ENCODE measurements at places on chromosomes 6 and 20. TPM values are rescaled to one million over a fixed set of nuclear protein-coding genes. Genes with fewer than 3 reads are reported as not detected.

Gene ULBP2
- 0.98 TPM for total RNA-seq

Gene TFAP2C
- 0.16 TPM for total RNA-seq

Gene HLA-DRA
- 96.1 TPM for total RNA-seq

Gene RREB1
- 49.4 TPM for total RNA-seq

Gene TSPO2
- total RNA-seq = not detected

Gene C6orf58
- total RNA-seq = not detected

Gene SAMD3
- not detected for total RNA-seq

- no peak for DNase-seq
Measured at GRCh38 chr6:134632024-134632423, 314.1 kb upstream of the SGK1 start.

DNA sequence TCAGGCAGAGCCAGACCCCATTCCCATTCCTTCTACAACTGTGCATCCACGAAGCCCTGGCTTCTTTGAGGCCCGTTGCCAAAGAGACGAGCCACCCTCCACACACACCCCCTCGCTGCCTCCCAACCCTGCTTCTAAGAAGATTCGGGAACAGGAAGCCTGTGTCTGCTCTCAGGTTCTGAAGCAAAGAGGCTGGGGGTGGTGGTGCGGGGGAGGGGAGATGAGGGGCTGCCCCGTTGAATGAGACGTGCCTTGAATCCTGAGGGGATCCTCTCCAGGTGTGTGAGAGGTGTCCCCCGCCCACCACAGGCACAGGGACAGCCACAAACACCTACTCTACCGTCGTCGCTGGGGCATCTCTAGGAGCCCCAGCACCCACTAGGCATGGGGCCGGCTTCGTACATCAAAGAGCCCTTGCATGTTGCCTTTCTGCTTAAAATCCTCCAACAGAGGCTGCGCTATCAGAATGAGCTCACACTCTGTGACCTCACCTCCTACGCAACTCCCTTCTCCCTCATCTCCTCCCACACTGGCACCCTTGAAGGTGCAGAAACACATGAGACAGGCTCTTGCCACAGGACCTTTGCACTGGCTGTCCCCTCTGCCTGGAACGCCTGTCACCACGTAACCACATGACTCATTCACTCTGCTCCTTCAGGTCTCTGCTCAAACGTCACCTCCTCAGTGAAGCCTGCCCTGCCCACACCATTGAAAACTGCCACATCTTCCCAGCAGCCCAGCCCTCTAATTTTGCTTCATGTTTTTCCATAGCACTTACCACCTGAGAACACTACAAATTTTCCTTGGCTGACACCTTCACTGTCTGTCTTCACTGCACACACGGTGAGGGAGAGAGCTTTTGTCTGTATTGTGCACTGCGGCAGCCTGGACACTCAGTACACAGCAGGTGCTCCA is 58.5 kb downstream of the PREX1 start:
- no peak for DNase-seq

GRCh38 chr6:35486005-35486925 is 10.6 kb downstream of the TEAD3 start:
- no peak for DNase-seq

- DNase-seq = no peak
Measured at GRCh38 chr20:57622201-57622570, 2.0 kb upstream of the ZBP1 start.

- DNase-seq = no peak
Measured at GRCh38 chr6:157456524-157456829, 75.5 kb downstream of the ZDHHC14 start.

DNA sequence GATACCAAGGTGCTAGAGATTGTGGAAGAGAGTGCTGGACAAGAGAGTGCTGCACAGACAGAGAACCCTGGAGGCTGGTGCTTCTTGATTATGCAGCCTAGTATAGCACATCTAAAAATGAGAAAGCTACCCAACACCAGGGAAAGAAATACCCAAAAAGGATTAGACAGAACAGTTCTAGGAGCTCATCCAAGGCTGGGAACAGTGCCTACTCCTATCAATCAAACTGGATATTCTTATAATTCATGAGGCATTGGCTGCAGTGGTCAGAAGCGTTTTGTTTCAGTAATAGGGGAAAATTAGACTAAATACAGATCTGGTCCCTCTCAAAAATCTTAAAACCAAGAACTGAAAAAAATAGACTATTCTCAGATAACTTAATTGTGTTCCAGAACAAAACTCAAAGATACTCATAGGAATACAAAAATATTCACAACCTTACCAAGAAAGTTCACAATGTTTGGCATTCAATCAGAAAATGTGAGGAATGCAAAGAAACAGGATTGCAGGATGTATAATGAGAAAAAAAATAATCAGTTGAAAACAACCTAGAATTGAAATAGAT is 222.9 kb downstream of the EPHA7 start:
- DNase-seq = no peak

DNA sequence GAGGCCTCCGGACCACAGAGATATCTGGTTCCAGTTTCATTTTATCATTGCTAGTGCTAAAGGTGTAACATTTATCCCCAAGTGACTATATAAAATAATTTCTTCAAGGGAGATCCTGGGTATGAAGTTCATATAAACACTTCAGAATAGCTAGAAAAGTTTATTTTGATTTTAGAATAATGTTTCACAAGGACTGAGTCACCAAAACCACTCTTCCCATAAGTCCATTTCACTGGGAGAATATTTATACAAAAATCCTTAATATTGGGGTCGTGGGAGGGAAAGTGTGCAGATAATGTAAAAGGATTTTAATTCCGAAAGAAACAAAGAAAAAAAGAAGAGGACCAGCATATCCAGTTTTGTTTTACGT is 128.1 kb downstream of the ISM1 start:
- DNase-seq = no peak

DNA sequence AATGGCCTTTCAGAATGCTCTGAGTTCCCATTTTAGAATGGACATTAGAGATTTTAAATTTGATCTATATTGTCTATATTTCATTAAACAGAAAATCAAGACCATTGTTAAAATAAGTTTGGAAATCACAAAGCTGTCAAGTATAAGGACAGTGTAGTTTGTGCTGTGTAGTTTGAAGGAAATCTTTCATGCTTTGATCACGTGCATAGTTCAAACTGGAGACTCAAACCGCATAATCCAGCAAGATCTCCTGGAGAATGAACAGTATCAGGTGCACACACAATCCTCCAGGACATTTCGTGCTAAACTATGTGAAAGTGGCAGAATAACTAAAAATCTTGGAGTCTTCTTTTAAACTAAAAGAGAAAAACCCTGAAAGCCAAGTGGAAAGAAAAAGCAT is 60.8 kb upstream of the TBXT start:
- no peak for DNase-seq

DNA sequence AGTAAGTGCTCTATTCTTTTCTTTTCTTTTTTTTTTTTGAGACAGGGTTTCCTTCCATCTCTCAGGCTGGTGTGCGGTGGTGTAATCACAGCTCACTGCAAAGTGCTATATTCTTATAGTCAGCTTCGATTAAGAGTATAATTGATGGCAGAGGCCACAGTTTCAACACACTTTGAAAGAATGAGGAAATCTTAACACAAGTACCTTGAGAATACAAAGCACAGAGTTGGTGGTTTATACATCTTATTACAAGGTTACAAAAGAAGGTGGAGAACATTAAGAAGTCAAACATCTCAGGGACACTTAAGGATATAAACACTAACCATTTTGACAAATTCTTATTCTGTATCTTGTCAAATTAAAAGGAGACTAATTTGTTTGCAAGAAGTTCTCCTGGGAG is 180.5 kb downstream of the SOD2 start:
- DNase-seq = no peak

DNA sequence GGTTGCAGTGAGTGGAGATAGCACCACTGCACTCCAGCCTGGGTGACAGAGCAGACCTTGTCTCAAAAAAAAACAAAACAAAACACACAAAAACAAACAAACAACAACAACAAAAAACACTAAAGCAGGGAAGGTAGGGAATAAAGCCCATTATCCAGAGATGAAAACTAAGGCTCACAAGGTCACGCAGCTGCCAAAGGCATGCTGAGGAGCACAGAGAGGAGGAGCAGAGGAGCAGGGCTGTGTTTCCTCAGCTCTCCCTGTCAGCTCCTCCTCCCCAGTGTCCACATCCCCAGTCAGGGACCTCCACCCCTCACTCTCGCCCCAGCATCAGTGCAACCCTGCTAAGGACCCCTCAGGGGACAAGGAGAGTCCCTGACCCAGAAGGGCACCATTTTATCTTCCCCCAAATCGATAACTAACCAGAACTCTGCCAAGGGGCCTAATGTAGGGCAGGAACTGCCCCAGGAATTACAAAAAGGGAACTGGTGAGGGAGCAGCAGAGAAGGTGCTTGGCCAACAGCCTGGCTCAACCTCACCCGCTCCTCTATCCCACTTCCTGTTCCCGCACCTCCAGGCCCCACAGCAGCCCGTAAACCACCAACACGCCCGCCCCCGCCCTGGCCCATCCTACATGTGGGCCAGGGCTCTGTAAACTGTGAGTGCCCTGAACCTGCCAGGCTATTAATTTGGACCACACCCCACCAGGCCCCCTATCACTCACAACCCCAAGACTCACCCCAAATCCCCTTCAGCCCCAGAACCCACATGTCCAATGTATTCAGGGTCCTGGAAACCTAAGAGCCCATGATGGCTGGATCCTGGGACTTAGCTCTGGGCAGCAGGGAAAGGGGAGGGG is 9.0 kb downstream of the TEAD3 start:
- DNase-seq = no peak

GRCh38 chr20:59680148-59680650 is 75.9 kb downstream of the PHACTR3 start:
- DNase-seq = no peak

- DNase-seq = no peak
Measured at GRCh38 chr6:14734416-14735340, 511.2 kb upstream of the JARID2 start.
